ENCODE measurements at places on chromosomes 12 and 14.

DNA sequence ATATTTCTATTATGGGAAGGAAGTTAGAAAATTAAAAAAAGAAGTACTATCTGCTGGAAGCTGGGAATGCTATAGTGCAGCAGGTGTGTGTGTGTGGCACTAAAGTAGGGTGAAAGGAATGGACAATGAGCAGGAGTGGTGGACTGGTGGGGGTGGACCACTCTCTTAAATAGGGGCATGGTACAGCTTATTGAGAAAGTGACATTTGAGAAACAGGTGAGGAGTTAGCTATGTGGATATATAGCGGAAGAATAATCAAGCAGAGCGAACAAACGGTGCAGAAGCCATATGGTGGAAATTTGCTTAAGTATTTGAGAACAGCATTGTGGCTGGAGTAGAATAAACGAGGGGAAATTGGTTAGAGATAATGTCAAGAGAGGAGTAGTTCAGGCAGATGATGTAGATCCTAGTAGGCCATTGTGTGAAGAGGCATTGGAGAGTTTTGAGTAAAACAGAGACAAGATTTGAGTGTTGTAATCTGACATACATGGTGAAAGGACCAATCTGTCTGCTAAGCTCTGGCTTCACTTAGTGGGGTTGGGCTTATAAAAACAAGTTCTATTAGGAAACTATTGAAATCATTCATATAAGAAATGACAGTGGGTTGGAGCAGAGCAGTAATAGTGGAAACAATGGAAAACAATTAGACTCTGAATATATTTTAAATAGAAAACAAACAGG, 149.2 kb upstream of the SYT10 start:
- no peak for DNase-seq

DNA sequence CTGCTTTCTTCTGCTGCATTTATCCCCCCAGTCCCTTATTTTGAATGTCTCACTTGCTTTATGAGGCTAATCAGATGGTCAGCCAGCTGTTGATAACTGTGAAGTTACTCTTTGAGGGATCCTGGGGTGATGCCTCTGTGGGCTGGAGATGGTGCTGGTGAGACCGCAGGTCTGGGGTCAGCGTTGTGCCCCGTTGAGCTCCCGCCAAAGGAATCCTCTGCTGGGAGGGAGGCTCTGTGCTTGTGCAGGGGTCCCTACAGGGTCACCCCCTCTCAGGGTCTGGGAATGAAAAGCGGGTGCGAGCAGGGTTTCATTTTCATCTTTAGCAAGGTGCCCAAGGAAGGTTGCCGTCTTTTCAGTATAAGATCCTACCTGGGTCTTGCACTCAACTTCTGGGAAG, 161.2 kb upstream of the RTL1 start:
- DNase-seq: no peak

- no peak for DNase-seq
Observed at GRCh38 chr12:58503731-58504130, 416.6 kb downstream of the LRIG3 start.

DNA sequence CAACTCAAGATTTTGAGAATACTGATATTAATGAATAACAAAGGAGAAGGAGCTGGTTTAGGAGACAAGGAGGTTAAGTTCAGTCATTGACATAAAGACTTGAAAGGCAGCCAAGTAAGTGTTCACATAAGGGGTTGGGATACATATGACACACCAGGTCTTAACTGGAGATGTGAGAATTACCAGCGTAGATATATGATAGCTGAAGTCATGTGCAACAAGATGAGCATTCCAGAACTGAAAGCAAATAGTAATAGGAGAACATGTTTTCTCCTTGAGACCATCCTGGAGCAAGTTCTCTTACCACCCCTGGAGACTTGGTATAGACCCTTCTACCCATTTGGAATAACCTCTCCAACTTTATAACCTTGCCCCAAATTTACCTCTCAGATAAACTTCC, 43.3 kb upstream of the NPFF start:
- no peak for DNase-seq

- DNase-seq: no peak
Observed at GRCh38 chr14:87233266-87233665, 759.7 kb downstream of the GALC start.

DNA sequence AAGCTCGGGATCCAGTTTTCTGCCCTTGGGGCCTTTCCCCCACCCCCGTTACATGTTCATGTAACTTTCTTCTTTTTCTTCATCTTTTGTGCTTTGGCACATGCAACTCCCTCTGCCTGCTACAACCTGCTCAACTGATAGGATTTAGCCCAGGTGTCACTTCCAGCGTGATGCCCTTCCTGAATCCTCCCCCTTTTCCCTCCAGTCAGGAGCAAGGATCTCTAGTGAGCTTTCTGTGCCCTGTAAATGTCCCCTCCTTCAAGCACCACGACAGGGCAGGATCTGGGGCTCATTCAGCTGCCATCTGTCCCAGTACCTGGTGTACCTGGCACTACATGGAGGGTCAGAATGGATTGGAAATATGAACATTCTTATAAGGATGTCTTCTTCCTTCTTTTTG, 15.3 kb downstream of the PELI2 start:
- no peak for DNase-seq

DNA sequence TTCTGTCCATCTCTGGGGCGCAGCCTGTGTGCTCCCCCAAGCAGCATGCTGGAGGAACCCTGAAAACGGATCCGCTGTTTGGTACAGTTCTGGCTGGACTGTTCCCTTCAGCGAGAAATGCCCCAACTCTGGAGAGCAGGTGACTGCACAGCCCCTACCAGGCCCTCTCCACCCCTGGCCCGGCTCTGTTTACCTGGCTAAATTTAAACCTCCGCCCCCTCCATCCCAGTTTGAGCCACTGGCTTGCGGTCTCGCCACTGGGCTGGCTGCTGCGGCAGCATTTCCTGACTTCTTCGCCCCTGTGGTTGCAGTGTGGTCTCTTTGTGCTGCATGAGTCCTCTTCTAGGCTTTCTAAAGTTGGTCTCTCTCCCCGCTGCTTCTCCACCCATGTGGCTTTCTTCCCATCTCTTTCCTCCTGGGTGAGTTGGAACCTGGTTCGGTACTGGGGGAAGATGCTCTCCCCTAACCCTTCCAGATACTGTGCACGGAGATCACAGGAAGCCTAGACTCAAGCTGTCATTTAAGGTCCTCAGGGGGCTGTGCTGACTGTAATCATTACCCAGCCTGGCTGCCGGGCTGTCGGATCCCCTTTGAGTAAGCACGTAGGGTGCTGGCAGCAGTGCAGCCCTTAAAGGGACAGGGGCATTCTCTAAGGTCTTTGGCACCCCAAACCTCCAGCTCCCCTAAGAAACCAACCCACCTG, 60.6 kb downstream of the FBXL14 start:
- peak; percentile 77 for DNase-seq

GRCh38 chr12:73240110-73240509, 967.9 kb downstream of the TRHDE start:
- DNase-seq: no peak

GRCh38 chr14:86388216-86388615, 858.3 kb downstream of the FLRT2 start:
- no peak for DNase-seq

DNA sequence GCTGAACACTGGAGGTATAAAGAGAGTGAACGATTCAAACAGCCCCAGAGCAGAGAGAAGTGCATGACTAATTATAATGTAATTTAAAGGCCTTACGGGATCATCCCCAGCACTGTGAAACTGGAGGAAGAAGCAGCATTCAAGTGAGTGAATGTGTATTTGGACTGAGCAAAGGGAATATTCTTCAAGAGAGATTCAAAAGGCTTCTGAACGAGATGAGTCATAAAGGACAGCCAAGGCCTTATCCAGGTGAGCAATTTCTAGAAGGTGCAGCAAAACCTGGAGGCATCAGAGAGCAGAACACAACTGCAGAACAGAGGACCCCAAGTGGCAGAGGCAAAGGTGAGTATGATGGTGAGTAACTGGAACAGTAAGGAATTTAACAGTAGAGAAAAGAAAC, 127.2 kb downstream of the BCAT1 start:
- no peak for DNase-seq

GRCh38 chr14:79542121-79542520, 669.2 kb downstream of the DIO2 start:
- no peak for DNase-seq

- no peak for DNase-seq
Observed at GRCh38 chr14:74974364-74975058, 19.1 kb upstream of the PGF start.

GRCh38 chr12:4435537-4435936, 10.1 kb downstream of the FGF6 start:
- DNase-seq: no peak

- peak; percentile 61 for DNase-seq
Observed at GRCh38 chr14:61470261-61470960, 149.0 kb downstream of the PRKCH start.

DNA sequence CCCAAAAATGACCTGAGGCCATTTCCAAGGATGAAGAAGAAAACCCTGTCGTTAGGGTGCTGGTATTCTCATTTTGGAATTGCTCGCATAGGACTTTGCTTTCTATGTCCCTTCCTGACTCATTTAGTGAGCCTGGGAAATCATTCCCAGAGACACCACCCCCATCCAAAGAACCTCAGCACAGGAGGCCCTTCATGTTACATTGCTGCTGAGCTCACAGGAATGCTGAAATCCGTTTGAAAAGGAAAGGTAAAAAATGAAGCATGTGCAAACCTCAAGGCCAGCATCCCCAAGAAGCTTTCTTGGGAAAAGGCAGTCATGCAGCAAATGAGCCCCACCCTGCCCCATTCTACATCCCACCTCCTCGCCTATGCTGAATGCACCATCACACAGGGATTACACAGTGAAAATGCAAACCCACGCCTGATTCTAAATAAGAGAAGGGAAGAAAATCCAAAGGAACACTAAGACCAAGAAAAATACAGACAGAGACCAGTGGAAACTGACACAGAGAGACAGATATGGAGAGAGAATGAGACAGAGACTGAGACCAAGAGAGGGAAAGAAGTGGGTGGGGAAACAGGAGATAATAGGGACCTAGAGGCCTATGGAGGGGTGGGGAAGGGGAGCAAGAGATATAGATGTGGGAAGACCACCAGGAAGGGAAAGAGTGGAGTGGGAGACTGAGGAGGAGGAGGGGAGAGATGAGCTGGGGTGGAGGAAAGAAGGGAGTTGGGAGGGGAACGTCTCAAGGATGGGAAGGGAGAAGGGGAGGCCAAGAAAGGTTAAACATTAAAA, 33.5 kb downstream of the NIN start:
- no peak for DNase-seq

GRCh38 chr12:39587225-39587624, 32.4 kb downstream of the ABCD2 start:
- no peak for DNase-seq

DNA sequence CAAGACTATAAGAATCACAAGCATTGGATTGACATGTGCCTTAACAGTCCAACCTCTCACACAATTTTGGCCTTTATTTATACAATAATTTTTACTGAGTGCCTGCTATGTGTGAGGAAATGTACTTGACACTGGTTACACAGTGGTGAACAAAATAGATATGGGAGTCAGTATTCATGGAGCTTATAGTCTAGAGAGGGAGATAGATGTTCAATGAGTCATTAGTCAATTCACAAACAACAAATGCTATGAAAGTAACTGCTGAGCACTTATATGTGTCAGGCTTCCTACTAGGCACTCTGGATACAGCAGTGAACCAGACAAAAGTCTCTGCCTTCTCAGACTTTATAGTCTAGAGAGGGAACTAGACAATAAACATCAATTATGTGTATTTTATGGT, 3.7 kb downstream of the CFAP54 start:
- no peak for DNase-seq

- no peak for DNase-seq
Observed at GRCh38 chr12:111440152-111440551, 34.4 kb downstream of the SH2B3 start.

DNA sequence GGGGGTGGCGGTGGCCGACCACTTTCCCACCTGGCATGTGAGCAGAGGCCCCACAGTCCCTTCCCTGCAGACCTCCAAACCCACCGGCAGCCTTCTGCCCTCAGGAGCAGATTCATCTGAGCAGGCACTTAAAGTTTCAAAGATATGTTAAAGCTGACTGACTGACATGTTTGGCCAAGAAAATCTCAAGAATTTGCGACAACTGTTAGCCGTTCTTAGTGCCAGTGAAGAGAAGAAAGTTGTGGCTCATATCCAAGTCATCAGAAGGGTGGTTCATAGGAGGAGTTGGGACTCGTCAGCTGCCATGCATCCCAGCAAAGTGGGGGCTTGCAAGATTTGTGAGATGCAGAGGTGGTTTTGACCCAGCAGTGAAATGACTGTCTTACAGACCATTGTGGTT, 27.2 kb downstream of the ELK3 start:
- DNase-seq: peak; percentile 43

DNA sequence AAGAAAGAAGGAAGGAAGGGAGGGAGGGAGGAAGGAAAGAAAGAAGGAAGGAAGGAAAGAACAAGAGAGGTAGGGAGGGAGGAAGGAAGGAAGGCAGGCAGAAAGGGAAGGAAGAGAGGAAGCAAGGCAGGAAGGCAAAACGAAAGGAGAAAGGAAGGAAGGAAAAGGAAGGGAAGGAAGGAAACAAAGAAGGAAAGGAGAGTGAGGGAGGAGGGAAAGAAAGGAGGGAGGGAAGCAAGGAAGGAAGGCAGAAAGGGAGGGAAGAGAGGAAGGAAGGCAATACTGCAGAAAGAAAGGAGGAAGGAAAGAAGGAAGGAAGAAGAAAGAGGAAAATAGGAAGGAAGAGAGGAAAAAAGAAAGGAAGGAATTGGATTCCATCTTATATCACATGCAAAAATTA, 1303.1 kb upstream of the TMEM132C start:
- DNase-seq: no peak

DNA sequence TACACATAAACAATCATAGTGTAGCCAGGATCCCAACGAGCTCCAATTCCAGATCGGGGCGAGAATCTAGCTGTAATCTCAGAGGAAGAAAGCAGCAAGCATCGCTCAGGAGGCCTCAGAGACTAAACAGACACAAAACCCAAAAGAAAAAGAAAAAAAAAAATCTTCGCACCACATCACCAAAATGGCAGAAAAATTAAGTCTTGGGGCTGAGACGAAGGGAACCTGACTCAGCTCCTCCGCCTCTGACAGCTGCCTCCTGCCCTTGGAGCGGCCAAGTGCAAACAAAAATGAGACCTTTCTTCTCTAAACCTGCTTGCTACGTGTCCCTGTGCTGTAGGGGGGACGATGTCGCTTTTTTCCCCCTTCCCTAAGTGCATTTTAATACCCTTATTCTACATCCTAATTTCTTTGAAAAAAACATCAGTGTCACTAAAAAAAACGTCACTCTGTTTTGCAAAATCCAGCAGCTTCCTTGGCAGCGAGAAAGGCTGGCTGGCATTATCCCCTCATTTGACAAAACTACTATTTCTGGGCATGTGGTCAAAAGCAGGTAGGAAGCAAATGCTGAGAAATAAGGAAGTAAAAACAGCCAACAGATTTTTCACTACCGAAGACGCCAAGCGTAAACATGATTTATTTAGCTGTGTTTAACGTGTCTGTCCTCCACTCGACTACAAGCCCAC, 30.5 kb downstream of the BCL11B start:
- no peak for DNase-seq

GRCh38 chr12:47085815-47086252, 6.1 kb upstream of the AMIGO2 start:
- no peak for DNase-seq
